ENCODE measurements at places on chromosomes 12 and 14.

- DNase-seq, result no peak
These were observed 85.7 kb downstream of the CIT start for GRCh38 chr12:119791453-119791852.

GRCh38 chr12:96219700-96220206, 25.6 kb downstream of the ELK3 start:
- DNase-seq, result no peak

- DNase-seq, result no peak
These were observed 270.4 kb downstream of the ADAMTS20 start for GRCh38 chr12:43281563-43281962.

GRCh38 chr14:75968456-75968855, 13.3 kb downstream of the TGFB3 start:
- DNase-seq, result no peak
